ENCODE measurements at places on chromosomes 5 and 9. TPM values are rescaled to one million over a fixed set of nuclear protein-coding genes. Genes with fewer than 3 reads are reported as not detected.

Gene ZNF608
- total RNA-seq: 2.8 TPM

DNA sequence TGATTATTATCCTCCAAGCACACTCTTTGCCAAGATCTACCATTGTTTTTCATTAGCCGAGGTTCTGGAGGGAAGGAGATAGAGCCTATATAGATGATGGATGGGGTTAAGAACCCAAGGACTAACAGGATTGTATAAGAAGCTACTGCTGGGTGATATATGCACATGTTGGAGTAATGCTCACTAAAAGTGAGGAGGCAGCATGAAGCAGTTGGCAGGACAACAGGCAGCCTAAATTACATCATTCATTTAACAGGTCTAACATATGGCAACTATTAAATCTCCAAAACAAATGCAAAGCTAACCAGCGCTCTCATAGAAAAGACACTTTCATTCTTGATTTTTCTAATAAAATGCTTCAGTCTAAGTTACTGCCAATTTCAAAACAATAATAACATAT lies 293.2 kb downstream of the EPB41L4A start:
- no peak overlapping the region for H3K4me3 ChIP-seq
- DNase-seq: no peak
- H3K27ac ChIP-seq: no peak overlapping the region
- no peaks in the 10 kb centered on the region for H3K36me3 ChIP-seq
- peaks cover 17% of the 10 kb centered on the region for H3K27me3 ChIP-seq
- H3K4me1 ChIP-seq: no peaks in the 10 kb centered on the region

GRCh38 chr9:81759680-81760215 lies 70.4 kb upstream of the TLE1 start:
- H3K4me3 ChIP-seq: no peak overlapping the region
- DNase-seq: peak; percentile 31
- no peaks in the 10 kb centered on the region for H3K27me3 ChIP-seq
- no peaks in the 10 kb centered on the region for H3K4me1 ChIP-seq
- no peaks in the 10 kb centered on the region for H3K36me3 ChIP-seq
- no peak overlapping the region for H3K27ac ChIP-seq

- H3K4me3 ChIP-seq: no peak overlapping the region
- no peaks in the 10 kb centered on the region for H3K36me3 ChIP-seq
Measured at GRCh38 chr5:93423300-93423699, 157.7 kb downstream of the NR2F1-AS1 start.

DNA sequence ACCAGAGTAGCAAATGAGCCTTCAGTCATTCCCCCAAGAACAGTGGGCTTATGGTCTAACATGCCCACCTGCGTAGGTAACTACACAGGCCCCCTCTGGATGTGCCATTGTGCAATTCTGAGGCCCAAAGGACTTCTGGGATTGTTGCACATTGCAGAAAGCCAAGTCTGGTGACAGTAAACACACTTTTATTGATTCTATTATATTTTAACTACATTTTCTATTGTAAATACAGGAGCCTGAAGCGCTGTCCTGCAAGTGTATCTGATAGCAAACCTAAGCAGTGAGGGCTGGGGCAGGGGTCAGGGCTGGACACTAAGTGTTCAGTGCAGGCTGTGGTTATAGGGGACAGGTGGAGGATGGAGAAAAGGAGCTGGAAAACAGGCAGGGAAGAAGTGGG lies 57.5 kb downstream of the TEX10 start:
- DNase-seq: no peak
- no peak overlapping the region for H3K27ac ChIP-seq
- no peak overlapping the region for H3K4me3 ChIP-seq
- no peaks in the 10 kb centered on the region for H3K27me3 ChIP-seq
- H3K36me3 ChIP-seq: peaks cover 31% of the 10 kb centered on the region
- H3K4me1 ChIP-seq: no peaks in the 10 kb centered on the region
